NCI-H1930 (cell line): ENCODE measurements at places on chromosomes 16 and 17.

DNA sequence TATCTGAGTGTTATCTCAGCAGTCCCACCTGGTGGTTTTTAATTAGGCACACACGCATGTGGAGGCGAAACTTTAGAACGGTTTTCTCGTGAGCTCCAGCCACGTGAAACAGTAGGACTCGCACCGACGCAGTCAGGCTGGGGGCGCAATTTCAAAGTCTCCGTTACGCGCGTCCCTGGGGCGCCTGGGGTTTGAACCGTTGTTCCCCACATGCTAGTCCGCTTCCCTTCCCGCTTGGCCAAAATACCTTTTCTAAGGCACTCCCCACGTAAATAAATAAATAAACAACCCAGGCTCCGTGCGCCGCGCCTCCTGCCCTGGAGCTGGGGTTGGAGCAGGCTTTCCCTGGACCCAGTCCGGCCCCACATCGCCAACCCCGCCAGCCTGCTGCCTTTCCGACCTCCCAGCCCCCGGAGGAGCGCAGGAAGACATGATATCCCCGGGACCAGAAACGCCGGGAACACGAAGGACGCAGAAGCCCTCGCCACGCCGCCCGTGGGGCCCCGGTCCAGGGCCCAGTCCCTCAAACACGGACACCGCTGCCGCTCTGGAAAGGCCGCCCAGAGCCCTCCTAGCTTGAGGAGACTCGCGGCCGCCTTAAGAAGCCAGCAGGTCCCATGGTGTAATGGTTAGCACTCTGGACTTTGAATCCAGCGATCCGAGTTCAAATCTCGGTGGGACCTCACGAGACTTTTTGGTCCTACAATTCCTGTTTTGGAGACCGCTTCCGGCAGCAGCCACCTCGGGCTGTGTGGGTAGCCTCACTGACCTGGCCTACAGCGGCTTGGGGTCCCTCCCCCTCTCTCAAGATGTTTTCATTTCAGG is 18.2 kb downstream of the GNGT2 start:
- DNase-seq = peak; percentile 88

DNA sequence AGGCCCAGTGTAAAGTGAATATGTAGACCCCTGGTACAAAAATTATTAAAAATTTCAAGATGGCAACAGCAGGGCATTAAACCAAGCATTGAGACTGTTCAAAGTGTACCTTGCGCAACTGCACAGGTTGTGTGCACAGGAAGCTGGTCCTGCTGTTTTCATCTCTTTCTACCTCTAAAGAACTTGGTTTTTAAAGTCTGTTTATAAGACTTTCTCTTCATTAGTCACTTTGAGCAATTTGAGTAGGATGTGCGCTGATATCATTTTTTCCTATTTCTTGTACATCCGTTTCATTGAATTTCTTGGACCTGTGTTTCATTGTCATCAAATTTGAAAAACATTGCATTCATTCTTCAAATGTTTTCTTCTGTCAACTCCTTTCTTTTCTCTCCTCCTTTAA is 16.8 kb upstream of the PMP22 start:
- no peak for DNase-seq

GRCh38 chr17:78379131-78379491 is 662 bp downstream of the PGS1 start:
- no peak for DNase-seq

GRCh38 chr17:55290492-55291113 is 25.8 kb downstream of the HLF start:
- no peak for DNase-seq

DNA sequence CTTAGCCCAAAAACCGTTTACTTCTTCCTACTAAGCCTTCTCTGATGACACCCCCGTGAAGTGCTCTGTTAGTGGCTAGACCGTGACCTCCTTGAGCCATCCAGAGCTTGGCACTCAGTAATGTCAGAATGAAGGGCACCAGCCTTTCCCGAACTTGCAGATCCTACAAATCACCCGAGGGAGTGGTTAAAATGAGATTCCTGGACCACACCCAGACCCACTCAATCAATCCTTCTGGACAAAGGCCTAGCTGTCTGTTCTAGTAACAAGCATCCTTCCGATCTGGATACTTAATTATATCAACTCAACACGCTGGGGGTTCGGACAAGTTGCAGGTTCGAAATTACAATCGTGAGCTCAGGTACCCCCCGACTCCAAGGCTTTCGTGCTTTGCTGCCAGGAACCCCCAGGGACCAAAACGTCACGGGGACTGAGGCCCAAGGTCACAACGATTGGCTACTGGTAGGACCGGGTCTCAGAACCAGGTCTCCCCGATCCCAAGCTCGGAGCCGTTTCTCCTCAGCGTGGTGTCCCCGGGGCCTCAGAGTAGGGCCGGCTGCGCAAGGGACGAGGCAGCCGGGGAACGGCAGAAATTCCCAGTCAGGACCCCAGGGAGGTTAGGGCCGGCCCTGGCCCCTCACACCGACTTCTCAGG is 527 bp downstream of the CIAPIN1 start:
- DNase-seq = no peak

- DNase-seq = no peak
Measured at GRCh38 chr16:49275050-49275730, 6.4 kb downstream of the CBLN1 start.

DNA sequence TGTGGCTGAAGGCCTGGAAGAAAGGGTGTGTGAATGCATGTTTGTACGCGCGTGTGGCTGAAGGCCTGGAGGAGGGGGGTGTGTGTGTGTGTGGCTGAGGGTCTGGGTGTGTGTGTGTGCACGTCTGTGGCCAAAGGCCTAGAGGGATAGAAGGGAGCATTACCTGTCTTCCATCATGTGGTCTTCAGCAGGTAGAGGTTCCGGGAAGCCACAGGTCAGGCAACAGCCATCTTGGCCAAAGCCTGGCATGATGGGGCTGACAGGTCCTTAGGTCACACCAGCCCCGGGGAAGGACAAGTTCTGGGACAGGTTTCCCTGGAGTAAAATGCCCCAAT is 5.2 kb downstream of the LITAFD start:
- no peak for DNase-seq

GRCh38 chr16:10979717-10980601 is 35.6 kb downstream of the CLEC16A start:
- no peak for DNase-seq

- no peak for DNase-seq
Measured at GRCh38 chr17:73997059-73997458, 206.4 kb upstream of the RPL38 start.

DNA sequence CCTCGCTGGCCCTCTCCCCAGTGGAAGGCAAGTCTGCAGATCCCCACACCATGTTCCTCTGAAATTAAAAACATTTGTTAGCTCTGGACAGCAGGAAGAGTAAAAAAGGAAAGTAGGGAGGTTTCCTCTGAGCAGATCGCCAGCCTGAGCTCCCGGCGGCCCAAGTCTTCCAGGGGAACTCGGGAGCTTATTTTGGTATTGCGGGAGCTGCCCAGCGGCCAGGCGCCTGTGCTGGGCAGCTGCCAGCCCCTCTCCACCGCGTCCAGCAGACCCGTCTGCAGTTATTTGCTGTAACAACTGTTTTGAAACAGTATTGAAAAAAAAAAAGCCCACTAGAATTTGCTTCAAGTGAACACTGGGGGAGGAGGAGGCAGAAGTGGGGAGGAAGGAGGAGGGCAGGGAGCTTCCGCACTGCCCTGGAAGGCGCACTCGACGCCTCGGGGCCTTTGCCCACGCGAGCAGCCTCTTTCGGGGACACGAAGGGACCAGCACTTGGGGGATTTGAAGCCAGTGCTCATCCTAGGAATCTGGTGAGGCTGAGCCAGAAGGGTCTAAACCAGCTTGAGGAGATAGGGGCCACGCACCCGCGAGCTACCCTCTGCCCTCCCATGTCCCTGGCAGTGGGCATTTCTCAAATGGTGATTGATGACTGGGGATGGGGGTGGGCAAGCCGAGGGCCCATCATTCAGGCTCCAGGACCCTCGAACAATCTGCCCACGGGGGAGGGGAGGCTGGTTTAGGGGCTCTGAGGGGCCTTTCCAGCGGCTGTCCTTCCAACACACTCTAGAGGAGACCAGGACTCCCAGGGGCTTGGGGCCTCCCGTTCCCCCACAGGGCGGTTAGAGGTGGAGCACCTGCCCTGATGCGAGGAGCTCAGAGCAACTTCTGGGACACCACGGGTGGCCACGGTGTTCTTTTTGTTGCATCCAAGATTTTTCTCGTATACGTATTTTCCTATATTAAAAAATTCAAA is 3.0 kb upstream of the BAHCC1 start:
- DNase-seq = no peak

DNA sequence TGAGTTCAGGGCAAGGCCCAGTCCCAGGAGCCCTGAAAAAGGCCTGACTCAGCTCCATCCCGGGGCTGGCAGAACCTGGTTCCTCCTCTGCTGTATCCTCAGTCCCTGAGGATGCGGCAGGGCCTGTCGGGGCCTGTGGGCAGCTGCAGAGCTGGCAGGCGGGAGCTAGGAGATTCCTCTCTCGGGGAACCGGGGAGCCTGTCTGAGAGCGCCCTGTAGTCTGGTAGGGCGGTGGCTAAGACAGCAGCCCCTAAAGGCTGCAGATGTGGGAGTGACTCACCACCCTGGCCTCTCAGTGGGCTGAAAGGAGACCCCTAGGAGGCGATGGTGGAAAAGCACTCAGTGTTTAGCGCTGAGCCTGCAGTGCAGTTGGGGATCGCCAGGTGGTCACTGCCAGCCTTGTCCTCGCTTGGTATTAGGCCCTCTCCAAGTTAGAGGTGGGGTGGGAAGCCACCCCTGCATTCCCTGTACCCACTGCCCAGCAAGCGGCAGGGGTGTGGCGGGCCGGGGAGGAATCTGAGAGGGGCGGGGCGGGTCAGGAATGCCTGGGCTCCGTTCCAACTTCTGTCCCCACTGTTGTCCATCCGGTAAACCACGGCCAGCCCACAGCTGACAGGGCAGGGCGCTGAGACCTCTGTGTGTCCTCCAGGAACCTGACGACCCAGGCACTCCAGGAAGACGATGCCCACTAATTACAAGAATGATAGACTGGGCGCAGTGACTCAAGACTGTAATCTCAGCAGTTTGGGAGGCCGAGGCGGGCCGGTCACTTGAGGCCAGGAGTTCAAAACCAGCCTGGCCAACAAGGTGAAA is 29.5 kb upstream of the CDH1 start:
- no peak for DNase-seq

DNA sequence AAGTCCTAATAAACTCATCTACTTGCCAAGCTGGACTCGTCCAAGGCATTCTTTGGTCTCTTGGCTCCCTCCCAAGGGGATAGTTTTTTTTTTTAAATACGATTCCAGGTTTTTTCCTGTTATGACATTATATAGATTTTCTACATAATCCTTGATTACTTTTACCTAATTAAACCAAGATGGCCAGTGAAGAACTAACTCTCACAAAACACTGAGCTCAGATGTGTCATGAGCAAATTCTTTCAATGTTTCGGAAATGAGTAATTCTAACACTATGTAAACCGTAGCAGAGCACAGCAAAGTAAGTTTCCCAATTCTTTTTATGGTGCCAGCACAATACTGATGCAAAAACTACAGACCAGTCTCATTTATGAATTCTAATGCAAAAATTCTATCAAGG is 1.8 kb downstream of the ZNF23 start:
- DNase-seq = no peak

DNA sequence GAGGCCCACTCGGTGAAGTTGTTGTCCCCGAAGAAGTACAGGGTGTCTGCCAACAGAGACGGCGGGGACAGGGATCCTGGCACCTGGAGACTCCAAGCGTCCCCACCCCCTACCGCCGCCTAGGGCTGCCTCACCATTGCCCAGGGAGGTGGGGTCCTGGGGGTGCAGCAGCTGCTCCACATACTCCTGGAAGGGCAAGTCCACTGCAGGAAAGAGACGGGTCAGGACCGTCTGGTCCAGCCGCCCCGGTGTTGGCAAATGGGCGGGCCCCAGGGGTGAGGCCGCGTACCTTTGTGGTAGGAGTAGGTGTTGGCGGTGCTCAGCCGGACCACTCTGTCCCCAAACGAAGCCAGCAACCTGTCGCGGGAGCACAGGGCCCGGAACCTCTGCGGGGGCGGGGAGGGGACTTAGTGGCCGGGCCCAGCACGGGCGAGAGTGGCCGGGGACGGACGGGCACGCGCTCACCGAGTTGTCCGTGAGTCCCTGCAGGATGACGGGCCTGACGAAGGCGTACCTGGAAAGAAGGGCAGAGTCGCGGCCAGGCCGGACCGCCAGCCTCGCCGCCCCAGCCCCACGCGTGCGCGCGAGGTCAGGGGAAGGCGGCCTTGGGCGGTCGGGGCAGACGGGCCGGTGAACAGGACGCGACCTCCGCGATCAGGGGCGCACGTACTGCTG is 601 bp downstream of the JMJD8 start:
- no peak for DNase-seq

GRCh38 chr17:34913001-34913400 is 48.3 kb downstream of the CCT6B start:
- DNase-seq = no peak

- peak; percentile 80 for DNase-seq
Measured at GRCh38 chr17:37047631-37048104, 98.9 kb downstream of the AATF start.

DNA sequence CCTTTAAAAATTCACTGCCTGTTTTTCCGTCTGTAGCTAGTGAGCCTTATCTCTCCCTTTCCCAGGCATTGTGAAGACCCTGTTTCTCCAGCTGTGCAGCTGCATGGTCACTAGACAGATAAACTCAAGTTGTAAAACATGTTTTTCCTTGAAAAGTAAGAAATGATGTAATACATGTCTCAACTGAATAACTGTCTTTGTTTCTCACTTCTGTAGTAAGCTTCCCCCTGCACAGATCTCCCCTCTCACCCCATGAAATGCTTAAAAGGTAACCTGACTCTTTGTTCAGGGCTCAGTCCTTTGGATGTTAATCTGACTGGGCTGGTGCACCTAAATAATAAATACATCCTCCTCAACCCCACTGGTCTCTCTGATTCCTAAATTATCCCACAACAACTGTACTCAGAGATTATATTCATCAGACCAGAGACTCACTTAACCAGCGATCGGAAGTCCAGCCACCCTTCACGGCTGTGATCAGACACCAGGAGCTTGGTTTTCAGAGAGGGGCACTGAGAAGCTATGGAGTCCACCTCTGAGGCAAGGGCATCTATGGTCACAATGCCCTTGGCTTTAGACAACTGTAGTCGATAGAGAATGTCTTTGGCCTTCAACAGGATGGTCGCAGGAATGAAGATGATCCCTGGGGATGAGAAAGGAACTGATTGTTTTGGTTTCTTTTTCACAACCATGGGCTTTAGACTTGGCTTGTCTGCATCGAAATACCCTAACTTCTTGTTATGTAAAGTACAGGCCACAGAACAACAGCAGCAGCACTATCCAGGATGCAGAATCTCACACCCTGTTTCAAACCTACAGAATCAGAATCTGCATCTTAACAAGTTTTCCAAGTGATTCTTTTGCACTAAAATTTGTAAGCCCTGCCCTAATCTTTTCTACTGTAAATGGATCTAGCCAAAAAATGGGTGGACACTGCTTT is 15.4 kb downstream of the ACSM1 start:
- DNase-seq = no peak

GRCh38 chr17:55664287-55664686 is 58.4 kb downstream of the TMEM100 start:
- DNase-seq = no peak

DNA sequence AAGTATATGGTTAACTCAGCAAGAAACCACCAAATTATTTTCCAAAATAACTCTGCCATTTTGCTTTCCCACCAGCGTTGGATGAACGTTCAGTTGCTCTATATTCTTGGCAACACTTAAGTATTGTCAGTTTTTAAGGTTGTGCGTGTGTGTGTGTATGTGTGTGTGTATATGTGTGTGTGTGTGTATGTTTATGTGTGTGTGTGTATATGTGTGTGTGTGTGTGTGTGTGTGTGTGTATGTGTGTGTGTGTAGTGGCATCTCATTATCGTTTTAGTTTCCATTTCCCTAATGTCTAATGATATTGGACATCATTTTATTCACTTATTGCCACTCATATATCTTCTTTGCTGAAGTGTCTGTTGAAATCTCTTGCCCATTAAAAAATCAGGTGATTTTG is 11.2 kb upstream of the SMTNL2 start:
- no peak for DNase-seq
